ENCODE measurements at places on chromosomes 4 and X.

DNA sequence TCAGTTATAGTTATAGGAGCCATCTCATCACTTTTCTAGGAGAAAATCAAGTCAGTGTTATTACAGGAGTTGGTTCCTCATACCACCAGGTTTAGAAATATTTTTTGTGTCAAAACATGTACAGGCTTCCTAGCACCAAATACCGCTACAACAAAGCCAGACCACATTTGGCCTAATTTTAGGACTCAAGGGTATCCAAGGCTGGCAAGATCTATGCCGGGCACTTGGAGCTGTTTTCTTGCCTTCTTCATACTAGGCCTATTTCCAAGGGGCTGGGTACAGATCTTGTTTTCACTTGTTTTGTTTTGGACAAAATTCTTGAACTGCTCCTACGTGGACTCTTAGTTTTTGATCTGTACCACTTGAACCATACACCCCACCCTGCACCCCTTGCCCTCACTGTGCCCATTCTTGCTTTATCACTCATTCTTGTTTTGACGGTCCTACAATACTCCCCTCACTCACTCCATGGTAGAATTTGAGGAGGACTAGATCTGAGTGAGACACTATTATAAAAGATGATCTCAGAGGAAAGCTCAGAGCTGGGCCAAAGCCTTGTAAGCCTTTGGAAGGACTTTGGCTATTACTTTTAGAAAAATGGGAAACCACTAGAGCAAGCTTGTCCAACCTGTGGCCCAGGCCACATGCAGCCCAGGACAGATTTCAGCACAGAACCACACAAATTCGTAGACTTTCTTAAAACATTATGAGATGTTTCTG, 17.7 kb upstream of the TMEM144 start:
- no peak for DNase-seq

DNA sequence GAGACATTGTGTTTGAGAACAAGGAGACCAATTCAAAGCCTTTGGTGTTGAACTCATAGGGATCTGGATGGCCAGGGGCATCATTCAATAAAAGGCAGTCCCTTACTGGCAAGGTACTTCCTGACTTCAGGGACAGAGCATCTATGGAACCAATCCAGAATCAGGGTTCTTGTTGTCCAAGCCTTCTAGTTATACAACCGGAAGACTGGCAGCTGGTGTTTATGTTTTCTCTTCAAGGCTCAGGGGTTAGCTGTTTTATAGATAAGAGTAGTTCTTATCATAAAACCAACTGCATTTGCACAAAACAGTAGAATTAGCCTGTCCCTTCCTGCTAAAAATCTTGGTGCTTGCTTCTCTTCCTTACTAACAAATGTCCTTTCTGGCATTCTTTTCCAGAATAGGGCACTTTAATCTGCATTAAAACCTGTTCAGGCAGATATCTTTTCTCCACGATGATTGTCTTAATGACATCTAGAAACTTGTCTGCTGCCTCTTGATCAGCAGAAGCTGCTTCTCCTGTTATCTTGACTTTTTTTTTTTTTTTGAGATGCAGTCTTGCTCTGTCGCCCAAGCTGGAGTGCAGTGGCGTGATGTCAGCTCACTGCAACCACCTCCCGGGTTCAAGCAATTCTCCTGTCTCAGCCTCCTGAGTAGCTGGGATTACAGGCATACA, 38.4 kb upstream of the ARHGEF6 start:
- no peak for DNase-seq

- DNase-seq: no peak
These were observed 14.5 kb downstream of the WDFY3 start for GRCh38 chr4:84952004-84952403.

- no peak for DNase-seq
These were observed 122.3 kb downstream of the MAML3 start for GRCh38 chr4:140031706-140032105.

GRCh38 chr4:138897811-138898226, 117.8 kb upstream of the NOCT start:
- DNase-seq: no peak

DNA sequence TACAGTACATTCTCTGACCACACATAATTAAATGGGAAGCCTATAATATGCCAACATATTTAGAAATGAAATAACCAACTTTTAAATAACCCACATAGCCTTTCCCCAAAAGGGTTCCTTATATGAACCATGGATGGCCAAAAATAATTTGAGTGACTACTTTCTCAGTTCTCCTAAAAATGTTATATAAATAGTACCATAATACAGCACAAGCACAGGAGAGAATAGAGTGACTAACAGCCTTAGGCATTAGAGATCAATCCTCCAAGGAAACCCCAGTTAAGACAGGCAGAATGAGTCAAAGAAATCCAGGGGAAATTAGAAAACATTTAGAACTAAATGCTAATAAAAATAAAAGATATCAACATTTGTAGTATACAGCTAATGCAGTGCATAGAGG, 50.2 kb downstream of the ANKRD17 start:
- DNase-seq: no peak

- no peak for DNase-seq
These were observed 593.2 kb downstream of the TMA16 start for GRCh38 chr4:164087733-164088132.

GRCh38 chr4:26171941-26172340, 148.9 kb upstream of the RBPJ start:
- DNase-seq: no peak

GRCh38 chrX:152817078-152817764, 13.3 kb downstream of the CETN2 start:
- no peak for DNase-seq

DNA sequence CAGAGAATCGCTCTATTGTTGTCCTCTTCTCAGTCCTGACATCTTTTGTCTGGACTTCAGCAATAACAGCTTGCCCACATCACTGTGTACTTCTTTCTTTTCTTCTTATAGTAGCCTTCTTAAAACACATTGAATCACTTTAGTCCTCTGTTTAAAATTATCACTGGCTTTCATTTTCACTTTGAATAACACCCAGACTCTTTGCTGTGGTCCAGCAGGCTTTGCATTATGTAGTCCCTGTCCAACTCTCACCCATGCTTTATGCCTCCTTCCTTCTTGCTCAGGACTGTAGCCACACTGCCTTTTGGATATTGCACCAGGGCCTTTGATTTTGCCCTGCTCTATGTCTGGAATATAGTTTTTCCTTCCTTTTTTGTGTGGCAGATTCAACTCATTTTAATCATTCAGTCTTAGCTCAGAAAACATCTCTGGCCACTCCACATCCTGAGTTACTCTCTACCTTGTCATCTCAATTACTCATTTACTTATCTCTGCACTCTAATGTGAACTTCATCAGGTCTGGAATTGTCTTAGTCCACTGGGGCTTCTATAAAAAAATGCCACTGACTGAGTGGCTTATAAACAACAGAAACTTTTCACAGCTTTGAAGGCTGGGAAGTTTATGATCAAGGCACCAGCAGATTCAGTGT, 168.2 kb downstream of the C4orf33 start:
- DNase-seq: no peak

DNA sequence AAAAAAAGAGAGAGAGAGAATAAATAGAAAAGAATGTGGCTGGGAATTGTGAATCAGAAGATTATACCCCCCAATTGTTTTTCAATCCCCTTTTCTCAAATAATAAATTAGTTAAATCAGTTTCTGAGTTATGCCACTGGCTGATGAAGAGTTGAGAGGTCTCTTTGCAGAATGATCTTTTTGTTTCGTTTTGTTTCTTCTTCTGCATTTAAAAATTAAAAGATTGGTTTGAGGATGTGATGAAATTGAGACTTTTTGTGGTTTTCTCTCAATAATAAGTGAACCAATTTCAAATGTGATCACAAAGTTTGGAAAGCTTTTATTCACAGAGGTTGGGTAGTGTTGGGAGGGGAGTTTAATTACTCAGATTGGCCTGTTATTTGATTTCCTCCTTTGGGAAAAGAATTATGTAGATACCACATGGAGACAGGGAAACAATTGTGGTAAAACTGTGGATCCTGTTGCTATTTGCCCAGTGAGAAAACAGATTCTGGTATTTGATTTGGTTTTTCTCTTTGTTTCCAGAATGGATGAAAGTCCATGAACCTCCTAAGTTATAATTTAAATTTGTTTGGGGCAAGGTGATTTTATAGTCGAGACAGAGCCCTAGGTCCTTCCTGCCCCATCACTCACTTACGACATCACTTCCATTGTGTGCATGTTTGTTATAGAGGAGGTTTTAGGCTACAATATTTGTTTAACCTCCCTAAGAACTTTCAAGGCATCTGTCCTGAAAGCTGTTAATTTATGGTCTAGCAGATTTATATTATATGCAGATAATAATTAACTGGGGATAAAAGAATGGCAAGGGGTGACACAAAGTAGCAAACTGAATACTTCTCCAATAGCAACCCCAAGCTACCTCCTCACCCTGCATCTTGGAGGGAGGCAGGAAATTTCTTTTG, 92.0 kb upstream of the BMPR1B start:
- DNase-seq: no peak

GRCh38 chr4:113764720-113765264, 3.3 kb upstream of the CAMK2D start:
- DNase-seq: no peak

DNA sequence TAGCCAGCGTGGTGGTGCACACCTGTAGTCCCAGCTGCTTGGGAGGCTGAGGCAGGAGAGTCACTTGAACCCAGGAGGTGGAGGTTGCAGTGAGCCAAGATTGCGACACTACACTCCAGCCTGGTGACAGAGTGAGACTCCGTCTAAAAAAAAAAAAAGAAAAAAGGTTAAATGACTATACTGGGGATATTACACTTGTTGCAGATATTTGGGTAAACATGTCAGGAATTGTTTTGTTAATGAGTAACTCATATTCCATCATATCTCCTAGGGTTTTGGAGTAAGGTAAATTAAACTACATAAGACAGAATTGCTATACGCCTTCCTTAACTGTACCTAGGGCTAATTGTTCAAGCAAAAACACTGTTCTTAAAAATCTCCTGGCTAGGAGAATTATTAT, 291.4 kb upstream of the IGFBP7 start:
- DNase-seq: no peak

- no peak for DNase-seq
These were observed 349.1 kb downstream of the ANK2 start for GRCh38 chr4:113398441-113399143.

DNA sequence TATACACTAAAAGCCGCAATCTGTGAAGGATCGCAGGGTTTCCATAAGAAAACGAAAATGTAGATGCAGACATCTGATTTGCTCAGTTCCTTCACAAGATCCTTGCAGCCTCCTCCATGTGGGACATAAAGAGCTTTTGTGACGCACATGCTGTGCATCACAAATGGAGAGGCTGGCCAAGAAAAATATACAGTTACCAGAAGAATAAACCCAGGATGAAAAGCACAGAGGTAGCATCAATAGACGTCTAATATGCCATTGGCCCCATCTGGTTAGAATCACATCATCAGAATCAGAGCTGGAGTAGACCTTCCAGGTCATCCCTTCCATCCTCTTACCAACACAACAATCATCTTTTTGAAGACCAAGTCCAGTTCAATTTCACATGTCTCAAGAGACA, 517.4 kb downstream of the RAB28 start:
- no peak for DNase-seq

DNA sequence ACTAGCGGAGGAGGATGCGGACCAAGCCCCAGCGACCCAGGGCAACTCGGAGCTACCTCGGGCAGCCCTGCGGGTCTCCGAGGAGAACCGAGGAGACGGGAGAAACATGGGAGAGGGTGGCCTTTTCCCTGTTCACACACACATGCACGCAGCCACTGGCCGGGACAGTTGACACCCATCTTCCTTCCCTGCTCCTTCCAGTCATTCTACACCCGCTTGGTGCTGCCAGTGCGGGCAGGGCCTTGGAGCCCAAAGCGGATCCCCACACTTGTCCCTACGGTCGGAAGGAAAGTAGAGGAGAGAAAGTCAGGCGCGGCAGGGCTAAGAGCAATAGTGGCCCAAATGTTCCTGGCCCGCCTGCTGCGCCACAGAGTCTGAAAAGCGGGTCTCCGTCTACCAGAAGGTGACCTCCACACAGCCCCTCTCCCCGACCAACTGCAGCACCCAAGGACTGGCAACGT, 1.1 kb upstream of the PPP3CA start:
- DNase-seq: no peak

- no peak for DNase-seq
These were observed 166.8 kb downstream of the SHROOM3 start for GRCh38 chr4:76601791-76602190.

DNA sequence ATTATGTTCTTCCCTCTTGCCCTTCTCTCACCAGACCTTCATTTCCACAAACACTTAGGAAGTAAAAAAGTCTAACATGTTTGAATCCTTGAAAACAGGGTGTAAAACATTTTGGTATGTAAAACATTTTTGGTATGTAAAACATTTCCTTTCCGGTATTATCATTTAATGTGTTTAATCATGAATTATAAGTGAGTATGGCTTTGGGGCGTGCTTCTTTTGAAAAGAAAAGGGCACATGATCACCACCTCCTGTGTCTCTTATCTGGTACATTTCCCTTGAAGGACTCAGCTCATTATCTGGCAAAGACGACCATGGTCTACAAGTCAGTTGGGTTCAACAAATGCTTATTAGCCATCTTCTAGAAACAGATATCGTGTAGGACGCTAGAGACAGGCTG, 283.6 kb downstream of the FRMPD4 start:
- DNase-seq: no peak

DNA sequence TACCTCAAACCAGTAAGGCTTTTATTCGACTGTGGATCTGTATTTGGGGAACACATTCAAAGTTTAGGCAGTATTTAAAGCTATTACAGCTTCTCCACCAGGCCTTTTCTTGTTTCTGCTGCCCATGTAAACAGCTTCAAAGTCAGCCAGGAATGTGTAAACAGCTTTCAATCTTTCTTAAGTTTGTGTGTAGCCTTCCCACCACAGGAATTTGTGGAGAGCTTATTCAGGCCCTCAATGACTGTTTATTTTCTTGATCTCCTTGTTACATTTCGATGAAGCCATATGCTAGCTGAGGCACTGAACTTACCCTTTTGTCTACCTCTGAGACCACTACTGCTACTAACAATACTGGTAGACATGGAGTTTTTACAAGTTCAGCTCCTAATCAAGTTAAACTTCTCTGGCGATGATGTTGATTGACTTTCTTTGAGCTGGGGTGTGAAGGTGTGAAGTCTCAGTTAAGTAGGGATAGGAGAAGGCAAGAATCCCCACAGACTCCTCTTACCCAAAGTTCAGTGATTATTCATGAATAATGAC, 72.6 kb downstream of the NWD2 start:
- no peak for DNase-seq

DNA sequence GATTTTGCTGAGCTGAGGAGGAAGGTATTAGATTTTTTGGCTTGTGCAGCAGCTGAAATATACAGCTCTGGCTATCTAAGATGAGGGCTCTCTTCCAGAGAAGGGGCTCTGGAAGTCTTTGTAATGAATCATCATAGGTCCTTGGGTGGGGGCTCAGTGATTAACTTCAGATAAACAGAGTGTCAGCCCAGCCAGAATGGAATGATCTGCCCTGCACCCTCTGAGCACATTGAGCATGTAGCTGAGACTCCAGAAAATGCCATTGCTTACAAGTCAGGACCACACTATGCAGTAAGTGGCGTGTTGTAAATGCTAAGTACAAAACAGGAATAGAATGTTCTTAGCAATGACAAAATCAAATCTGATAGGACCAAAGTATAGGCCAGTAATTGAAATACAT, 836.0 kb downstream of the PDHA2 start:
- DNase-seq: no peak

GRCh38 chrX:55488593-55489313, 895 bp downstream of the USP51 start:
- peak; percentile 58 for DNase-seq
